ENCODE measurements at places on chromosomes 2 and 18. TPM values are rescaled to one million over a fixed set of nuclear protein-coding genes. Genes with fewer than 3 reads are reported as not detected.

SCYGR3 gene
- total RNA-seq = not detected

KCNE4 gene
- total RNA-seq = 0.84 TPM

SLC5A7 gene
- not detected for total RNA-seq

CCDC142 gene
- 5.8 TPM for total RNA-seq

C2orf80 gene
- total RNA-seq = not detected

DOK6 gene
- 0.47 TPM for total RNA-seq

FBLN7 gene
- 0.94 TPM for total RNA-seq

- no peak for DNase-seq
These were observed 36.7 kb downstream of the EN1 start for GRCh38 chr2:118810766-118811165.

DNA sequence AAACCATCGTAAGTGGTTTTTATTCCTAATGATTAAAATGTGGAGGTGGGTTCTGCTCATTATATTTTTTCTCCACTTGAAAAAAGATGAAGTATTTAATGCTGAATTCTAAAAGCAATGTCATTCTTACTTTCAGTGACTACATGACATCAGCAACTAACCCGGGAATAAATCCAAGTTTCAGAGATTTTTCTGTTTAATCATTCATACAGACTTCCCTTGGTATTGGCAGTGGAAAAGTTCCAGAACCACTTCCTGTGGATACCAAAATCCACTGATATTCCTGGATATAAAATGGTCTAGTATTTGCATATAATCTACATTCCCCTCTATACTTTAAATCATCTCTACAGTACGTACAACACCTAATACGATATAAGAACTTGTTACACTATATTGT lies 128.6 kb downstream of the ZNF532 start:
- no peak for DNase-seq

DNA sequence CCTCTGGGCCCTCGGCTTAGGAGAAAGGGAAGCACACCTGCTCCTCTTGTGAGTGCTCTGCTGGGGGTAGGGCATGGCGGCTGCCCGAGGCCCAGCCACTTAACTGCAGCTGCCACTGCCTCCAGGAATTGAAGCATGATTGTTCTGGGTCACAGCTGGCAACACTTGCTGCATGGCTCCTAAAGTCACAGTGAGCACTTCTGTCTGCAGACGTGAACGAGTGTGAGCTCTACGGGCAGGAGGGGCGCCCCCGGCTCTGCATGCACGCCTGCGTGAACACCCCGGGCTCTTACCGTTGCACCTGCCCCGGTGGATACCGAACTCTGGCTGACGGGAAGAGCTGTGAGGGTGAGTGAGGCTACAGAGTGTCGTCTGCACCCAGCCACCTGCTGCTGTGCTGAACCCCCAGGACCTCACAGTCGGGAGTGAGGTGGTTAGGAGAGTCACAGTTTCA lies 44.4 kb downstream of the FBLN7 start:
- no peak for DNase-seq

DNA sequence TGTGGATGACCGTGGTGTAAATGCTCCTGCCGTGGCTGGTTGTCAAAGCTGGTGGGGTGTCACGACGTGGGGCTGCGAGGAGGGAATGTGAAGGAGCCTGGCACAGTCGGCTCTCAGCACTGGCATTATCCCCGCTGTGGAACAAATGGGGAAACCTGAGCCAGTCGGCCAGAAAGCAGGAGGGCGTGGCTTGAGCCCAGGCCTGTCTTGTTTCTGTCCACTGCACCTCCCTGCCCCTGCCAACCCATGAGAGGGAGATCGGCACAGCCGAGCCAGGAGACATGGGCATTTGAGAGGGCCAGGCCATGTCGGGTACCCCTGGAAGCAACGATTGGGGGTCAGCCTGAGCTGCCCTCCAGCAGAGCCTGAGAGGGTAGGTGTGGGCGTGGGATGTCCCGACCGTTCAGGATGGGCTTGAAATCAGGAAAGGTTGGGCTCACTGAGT lies 44.5 kb downstream of the PDIA6 start:
- no peak for DNase-seq

DNA sequence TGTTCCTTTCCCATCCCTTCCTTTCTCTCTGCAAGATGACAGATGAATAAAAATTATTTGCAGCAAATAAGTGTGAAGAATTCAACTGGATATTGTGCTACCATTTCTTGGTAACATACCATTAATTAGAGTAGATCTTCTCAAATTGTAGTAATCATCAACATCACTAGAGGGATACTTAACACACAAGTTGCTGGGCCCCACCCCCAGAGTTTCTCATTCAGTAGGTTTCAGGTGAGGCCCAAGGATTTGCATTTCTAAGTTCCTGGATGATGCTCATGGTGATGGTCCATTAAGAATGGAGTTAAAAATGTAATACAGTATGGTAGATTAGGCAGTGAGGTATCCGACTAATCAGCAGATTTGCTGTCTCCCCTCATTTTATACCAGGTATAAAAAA lies 594.0 kb downstream of the ERBB4 start:
- DNase-seq = no peak

GRCh38 chr18:25453556-25454269 lies 101.7 kb upstream of the ZNF521 start:
- no peak for DNase-seq

DNA sequence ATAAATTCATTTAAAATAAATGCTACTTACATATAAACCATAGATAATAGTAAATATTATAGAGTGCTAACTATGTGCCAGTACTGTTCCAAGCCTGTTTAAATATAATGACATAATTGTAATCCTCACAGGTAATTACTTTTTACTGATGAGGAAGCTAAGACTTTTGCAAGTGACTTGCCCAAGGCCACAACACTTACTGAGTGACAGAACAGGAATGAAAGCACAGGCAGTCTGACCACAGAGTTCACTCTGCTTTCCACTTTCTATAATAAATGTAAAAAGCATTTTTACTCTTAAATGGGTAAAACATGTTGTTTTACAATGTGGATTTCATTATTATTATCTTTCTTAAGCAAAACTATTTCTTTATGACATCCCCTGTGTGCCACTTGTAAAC lies 537.8 kb upstream of the SLC39A10 start:
- no peak for DNase-seq

GRCh38 chr2:1455466-1455865 lies 42.2 kb downstream of the TPO start:
- no peak for DNase-seq

Measured in psoas muscle (tissue), 8 donors.